ENCODE measurements at places on chromosomes 12 and 14. TPM values are rescaled to one million over a fixed set of nuclear protein-coding genes. Genes with fewer than 3 reads are reported as not detected.

DNA sequence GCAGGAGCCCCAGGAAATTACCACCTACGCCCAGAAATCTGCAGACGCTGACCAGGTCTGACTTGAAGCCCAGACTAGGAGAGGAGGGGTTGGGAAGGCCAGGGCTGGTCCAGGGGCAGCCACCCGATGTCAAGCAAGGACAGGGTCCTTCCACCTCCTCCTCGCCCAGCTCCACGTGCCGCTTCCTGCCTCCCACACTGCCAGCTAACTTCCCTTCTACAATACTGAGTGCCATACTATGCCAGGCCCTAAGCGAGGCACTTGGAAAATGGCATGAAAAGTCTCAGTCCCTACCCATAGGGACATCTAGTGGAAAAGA, 71.7 kb downstream of the SETD3 start:
- H3K4me3 ChIP-seq: no peak overlapping the region
- no peak overlapping the region for H3K27ac ChIP-seq
- DNase-seq: no peak
- peaks cover 72% of the 10 kb centered on the region for H3K36me3 ChIP-seq
- no peaks in the 10 kb centered on the region for H3K4me1 ChIP-seq
- no peaks in the 10 kb centered on the region for H3K27me3 ChIP-seq

DNA sequence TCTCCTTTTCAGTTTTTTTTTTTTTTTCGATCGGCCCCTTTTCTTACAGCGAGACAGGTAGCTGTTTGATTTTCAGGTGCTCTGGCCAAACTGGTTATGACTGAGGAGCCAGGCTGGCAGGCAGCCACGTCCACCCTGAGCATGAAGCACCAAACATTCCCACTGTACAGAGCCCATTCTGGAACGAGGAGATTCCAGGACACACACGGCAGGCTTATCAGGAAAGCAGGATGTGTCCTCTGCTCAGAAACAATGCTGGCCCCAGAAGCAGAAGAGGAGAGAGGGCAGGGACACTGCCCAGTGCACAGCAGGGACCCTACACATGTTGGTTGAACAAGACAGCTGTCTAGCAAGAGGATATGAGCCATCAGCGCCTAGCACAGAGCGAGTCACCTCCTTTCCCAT, 3.7 kb upstream of the KRT2 start:
- H3K27ac ChIP-seq: no peak overlapping the region
- H3K27me3 ChIP-seq: peaks cover 3% of the 10 kb centered on the region
- no peaks in the 10 kb centered on the region for H3K36me3 ChIP-seq
- DNase-seq: no peak
- no peaks in the 10 kb centered on the region for H3K4me1 ChIP-seq
- no peak overlapping the region for H3K4me3 ChIP-seq

GRCh38 chr12:115261691-115262398, 577.9 kb upstream of the TBX3 start:
- no peaks in the 10 kb centered on the region for H3K27me3 ChIP-seq
- no peak overlapping the region for H3K4me3 ChIP-seq
- no peaks in the 10 kb centered on the region for H3K4me1 ChIP-seq
- no peak for DNase-seq
- no peak overlapping the region for H3K27ac ChIP-seq

DNA sequence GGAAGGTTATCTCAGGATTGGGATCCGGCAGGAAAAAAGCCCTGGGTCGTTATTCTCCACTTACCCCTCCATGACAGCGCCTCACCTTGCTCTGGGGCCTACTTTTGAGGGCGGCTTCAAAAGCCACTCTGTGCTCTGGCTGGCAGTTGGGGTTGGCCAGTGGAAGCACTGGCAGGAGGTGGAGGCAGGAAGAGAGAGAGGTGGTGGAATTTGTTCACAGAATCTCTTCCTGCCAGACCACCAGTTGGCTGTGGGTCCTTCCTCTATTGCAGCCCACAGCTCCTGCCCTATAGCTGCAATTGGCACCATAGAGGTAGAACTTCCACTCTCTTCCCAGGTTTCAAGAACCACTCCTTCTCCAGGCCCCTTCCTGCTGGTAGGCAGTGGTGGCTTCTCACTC, 32.7 kb upstream of the SDR39U1 start:
- no peak overlapping the region for H3K27ac ChIP-seq
- no peak overlapping the region for H3K4me3 ChIP-seq
- H3K27me3 ChIP-seq: no peaks in the 10 kb centered on the region

DNA sequence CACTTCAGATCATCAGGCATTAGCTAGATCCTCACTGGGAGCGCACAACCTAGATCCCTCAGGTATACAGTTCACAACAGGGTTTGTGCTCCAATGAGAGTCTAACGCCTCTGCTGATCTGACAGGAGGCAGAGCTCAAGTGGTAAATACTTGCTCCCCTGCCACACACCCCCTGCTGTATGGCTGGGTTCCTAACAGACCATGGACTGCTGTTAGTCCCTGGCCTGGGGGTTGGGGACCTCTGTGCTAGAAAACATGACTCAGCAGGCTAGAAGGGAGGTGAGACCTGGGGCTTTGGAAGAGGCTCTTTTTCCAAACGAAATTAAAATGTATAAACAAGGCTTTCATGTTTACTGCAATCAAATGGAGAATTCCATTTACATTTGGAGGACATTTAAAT, 691.1 kb downstream of the FLRT2 start:
- H3K4me3 ChIP-seq: no peak overlapping the region
- no peaks in the 10 kb centered on the region for H3K36me3 ChIP-seq
- H3K4me1 ChIP-seq: no peaks in the 10 kb centered on the region
- H3K27ac ChIP-seq: no peak overlapping the region

DNA sequence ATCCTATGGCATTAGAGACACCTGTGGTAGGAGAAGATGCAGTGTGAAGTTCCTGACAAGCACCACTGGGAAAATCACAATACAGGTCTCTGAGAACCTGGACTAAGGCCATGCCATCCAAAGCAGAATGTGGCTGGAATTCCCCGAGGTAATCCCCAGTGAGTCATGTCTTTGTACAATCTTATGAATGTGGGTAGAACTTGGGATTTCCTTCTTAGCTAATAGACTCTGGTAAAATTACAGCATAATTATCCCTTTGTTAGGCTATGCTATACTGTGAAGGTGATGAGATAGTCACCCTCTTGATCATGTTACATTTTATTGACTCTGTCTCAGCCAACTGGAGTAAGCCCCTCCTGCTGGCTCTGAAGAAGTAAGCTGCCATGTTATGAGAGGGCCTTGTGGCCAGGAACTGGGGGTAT, 224.3 kb upstream of the DCN start:
- no peaks in the 10 kb centered on the region for H3K27me3 ChIP-seq
- no peaks in the 10 kb centered on the region for H3K36me3 ChIP-seq

- no peaks in the 10 kb centered on the region for H3K4me1 ChIP-seq
- H3K27ac ChIP-seq: no peak overlapping the region
- H3K4me3 ChIP-seq: no peak overlapping the region
- no peak for DNase-seq
Observed at GRCh38 chr12:48286665-48287064, 64.1 kb downstream of the ZNF641 start.

DNA sequence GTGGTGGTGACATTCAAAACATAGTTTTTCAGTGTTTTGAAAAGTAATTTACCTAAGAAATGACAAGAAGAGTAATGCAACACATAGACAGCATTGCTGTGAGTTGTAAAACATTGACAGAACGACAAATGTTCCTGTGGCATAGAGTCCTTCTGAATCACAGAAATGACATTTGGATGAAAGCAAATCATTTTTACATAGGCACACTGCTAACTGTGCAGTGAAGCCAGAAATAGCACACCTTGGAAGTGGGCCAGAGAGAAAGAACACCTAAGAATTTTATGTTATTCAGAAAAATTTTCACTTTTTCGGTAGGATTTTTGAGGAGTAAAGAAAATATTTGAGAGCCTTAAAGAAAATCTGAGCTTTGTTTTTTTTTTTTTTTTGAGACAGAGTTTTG, 100.6 kb downstream of the ANO4 start:
- no peaks in the 10 kb centered on the region for H3K4me1 ChIP-seq
- DNase-seq: no peak
- no peaks in the 10 kb centered on the region for H3K36me3 ChIP-seq
- H3K27me3 ChIP-seq: no peaks in the 10 kb centered on the region

Gene PEBP1
- 272 TPM for total RNA-seq

Gene FAM181A
- not detected for total RNA-seq

Gene UNG
- 40.4 TPM for total RNA-seq

Data from psoas muscle (tissue), 8 donors.